ENCODE measurements at places on chromosomes 1 and 21.

DNA sequence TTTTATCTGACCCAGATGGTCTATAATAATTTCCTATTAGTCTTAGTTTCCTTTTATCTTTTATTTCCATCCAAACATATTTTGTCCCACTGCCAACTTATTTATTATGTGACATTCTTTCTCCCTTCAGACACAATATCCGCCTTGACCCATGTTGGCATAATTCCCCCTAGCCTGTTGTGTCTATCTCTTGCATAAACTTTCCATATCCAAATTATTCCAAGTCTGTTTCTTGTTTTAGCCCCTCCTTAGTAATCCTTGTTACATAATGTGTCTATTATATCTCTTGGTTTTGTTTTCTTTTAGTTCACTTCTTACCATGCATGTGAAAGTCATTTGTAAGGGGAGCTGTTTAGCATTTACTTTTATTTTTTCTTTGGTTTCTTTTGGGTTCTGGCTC, 81.6 kb upstream of the CACHD1 start:
- no peak for DNase-seq

DNA sequence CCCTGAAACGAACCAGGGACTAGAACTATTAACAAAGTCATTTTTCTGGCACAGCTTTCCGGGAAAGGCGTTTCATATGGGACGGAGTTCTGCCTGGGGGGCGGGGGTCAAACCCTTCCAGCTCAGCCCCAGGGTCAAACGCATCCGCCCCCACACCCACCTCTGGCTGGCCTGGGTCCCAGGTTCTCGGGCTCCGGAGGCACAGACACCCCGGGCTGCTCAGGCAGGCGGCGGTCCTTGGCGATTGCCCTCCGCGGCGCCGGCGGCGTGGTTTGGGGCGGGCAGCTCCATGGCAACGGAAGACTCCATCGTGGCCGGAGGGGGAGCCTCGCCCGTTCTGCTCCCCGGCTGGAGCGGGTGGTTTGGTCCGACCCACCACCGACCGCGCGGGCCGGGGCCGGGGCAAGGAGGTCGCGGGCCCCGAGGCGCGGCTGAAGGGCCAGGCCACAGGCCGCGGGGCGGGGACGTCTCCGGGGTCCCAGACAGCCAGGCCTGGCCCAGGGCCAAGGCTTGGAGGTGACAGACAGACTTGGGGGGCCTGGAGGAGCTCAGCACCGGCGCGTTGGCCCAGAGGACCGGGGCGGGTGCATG, at the start of gene CFAP74:
Gene CFAP74 (minus strand): TSS at position 246 of the 591 bp plus-strand sequence. CDS start 12,830 bp downstream, outside the sequence.
- DNase-seq = no peak

DNA sequence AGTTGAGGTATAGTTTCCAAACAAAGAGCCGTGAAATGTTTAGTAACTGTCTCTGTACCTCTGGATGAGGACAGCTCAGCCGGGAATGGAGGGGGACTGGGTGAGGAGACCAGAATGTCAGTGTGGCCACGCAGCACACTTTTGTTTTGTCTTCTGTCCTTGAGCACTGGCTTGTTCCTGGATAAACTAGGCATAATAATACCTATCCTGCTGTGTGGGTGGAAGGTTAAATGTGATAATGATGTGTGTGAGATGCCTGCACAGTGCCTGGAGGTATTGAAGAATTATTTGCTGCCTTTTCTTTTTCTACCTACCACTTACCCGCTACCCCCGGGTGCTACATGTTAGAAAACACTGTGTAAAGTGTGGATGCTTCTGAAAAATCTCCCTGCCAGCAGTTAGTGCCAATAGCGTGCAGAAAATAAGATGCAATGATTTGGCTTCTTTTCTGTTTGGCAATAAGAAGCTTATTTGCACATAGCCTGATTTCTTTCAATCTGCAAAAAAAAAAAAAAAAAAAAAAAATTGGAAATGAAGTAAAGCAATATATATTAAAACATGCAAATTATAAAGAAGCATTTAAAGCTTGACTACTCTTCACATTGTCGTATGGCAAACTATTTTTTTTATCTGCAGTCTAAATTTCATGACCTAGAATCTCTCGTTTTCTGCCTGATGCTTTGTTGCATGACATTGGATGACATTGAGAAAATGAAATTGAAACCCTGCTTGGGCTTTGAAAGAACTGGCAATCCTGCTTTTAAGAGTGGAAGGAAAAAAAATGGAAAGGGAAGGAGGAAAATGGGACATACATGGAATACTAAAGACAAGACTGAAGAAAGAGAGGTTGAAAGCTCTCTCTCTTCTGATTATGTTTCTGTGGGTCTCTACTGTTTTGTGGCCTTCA, 89.5 kb downstream of the DISC1 start:
- DNase-seq = no peak

DNA sequence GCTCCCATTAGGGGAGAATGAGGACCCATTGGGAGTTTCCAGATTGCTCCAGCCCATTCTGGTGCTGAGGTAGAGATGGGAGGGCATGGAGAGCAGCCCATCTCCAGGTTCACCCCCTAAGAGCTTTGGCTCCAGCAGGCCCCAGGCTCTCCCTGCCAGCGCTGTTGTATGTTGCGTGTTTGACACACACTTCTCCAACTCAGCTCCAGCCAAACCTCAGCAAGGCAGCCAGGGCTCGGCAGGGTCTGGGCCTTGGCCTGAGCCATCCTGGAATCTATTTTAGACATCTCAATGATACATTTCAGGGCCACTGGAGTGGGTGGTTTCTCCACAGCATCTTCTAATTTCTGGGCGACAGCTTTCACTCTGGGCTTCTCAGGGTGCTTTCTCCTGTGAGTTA, 117.0 kb downstream of the NAV1 start:
- DNase-seq = no peak

- DNase-seq = no peak
These were observed 75.2 kb downstream of the SH3GLB1 start for GRCh38 chr1:86779308-86780191.

- DNase-seq = no peak
These were observed 158.2 kb upstream of the KLHDC7A start for GRCh38 chr1:18322368-18323032.

- DNase-seq = no peak
These were observed 1806.0 kb downstream of the MRPL39 start for GRCh38 chr21:23801292-23801691.

DNA sequence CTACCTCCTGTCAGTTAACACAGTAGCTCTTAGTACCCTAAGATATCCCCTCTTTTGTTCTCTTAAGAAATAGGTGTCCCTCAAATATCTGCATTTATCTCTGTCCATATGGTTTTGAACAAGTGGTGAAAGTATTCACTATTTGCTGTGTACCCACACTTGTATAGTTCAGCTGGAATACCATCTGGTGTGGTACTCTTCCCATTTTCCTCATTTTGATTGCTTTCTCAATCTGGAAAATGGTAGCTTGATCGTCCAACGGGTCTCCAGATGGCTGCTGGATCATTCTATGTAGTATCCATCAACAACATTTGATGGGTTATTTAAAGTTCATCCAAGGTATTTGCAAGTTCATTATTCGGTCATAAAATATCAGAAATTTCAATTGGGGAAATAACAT, 100.3 kb upstream of the DPYD start:
- no peak for DNase-seq

GRCh38 chr1:32128964-32129363, 21.1 kb downstream of the KPNA6 start:
- DNase-seq = no peak

DNA sequence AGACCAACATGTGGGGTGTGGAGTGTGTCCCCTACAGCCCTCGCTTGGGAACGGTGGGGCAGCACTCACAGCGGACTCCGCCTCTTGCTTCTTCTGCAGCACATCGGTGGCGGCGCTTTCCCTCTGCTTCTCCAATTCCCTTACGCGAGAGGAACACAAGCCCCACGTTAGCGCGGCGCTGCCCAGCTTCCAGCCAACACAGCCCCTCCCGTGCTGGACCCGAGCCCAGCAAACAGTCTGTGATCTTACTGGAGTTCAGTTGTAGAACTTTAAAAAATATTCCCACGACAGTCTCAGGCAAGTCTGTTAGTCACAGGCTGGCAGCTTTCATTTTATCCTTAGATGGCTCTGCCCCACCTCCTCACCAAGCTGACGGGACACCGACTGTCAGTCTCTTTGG, 13.6 kb downstream of the THAP3 start:
- no peak for DNase-seq

DNA sequence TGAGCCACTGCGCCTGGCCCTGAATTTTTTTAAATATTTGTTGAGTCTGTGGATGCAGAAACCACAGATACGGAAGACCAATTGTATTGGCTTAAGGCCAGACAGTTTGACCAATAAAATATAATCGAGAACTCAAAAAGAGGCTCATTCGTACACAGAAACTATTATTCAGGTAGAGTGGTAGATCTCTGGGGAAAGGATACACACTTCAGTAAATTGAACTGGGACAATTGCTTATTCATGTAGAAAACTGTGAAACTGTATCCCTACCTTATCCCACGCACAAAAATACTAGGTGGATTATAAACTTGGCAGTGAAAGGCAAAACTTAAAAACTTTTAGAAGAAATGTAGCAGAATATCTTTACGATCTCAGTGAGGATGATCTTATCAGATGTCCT, 25.0 kb upstream of the SHE start:
- no peak for DNase-seq

DNA sequence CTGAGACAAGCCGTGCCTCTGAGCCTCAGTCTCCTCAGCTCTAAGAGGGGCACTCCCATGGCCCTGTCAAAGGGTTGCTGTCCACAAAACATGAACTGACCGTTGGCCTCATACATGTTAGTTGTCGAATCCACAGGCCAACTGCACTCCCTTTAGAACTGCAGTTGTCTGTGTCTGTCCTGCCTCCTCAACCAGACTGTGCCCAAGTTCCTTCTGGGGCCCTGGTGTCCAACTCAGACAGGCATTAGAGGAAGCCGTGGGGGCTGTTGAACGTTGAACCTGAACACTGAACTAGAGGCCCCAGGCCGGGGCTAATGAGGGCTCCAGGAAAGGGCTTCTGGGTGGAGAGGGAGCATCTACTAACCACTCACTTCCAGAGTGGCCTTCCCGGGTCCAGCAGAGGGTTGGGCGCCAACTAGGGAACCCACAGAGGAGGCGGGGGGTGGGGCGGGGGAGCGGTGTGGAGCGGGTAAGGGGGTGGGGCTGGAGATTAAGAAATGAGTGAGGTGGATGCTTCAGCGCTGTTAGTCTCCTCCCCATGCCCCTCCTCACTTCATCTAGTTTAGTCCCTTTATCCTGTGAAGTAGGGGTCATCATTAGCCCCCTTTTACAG, at the start of gene RAB42:
Gene RAB42 (plus strand): TSS at position 558 of the 613 bp plus-strand sequence. CDS start 247 bp downstream, outside the sequence.
- no peak for DNase-seq

DNA sequence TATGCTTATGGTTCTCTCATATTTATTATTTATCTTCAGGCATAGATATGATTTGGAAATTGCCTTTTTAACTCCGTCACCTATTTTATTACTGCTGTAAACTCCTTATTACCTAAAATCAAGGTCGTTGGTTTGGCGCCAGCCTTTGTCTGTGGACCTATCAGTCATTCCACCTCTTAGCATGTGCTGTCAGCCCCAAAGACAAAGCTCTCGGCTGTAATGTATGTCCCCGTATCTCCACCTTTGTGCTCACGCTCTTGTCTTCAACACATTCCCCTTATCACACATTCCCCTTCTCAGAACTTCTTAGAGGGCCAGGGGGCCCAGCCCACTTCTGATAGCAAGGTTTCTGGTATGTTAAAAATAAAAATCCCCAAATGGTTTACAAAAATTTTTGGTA, 342.2 kb downstream of the RYR2 start:
- no peak for DNase-seq

GRCh38 chr1:184116287-184116686, 64.8 kb downstream of the TSEN15 start:
- no peak for DNase-seq

DNA sequence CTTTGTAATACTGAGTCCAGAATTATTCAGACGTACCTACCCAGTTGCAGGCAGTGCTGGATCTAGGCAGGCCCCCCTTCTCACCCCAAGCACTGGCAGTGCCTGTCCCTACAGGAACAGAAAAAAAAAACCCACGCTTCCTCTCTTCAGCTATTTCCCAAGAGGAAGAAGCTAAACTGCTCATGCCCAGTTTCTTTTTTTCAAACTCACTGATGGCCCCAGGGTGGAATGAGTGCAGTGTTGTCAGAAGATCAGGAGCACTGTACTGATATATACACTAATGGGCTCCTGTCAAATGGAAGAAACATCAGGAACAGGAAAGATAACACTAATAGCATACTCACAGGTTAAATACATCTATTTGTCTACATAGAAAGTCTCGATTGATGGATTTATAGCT, 28.2 kb upstream of the DOCK7 start:
- DNase-seq = no peak

DNA sequence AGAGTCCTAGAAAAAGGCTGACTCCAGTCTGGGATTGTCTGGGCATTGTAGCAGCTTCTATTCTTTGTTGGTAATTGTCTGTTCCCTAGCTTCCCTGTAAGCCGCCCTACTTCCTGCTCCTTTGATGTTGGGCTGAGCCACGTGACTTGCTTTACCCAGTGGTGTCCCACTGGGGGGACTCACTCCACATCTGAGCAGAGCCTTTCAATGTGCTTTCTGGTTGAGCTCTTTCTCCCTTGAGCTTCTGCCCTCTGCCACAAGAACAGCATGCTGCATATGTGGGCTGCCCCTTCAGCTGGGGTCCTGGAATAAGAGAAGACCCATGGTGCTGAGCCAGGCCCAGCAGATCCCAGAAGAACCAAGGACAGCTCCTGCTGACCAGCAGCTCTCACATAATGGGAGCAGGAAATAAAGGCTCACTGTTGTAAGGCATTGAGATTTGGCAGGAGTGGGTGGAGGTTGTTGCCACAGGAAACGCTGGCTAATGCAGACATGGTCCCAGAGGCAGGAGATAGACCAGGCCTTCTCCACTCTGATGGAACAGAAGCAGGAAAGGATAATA, 276.3 kb upstream of the GJB5 start:
- DNase-seq = no peak

DNA sequence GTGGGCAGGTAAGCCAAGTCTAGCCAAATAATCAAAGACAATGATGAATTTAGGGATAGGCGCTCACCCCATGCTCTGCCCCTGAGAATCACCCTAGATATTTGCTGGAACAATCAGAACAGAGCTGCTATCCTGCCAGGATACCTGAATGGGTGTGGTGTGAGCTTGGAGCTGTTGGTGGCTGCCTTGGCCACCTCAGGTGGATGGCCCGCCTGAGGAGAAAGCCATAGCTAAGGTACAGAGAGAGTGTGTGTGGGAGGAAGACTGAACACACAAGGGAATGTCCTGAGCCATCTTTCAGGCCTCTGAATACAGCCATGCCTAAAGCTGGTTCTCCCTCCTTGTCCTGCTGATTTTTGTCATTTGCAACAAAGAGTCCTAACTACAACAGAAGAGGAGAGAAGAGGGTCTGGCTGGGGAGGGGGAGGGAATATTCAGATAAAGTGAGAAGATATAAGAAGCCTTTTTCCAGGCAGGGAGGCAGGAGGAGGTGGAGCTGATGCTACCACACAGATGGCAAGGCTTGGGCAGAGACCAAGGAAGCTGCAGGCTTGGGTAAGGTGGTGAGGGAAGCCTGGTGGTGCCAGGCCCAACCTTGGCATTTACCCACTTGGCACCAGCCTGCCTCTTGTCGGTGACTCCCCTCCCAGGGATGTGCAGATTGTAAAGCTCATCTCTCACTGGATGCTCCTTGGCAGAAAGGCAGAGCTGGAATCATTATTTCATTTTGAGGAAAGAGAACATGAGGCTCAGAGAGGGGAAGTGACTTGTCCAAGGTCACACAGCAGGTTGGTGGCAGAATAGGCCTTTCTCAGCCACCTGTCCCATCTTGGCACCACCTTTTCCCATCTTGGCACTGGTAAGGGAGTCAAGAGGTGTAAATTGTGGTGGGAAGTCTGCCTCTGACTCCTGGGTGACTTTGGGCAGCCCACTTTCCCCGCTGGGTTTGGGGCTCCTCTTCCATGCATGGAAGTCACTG, 49.7 kb downstream of the NKAIN1 start:
- no peak for DNase-seq

GRCh38 chr21:28791595-28792282, 200.9 kb downstream of the LTN1 start:
- DNase-seq = no peak
